ENCODE measurements at places on chromosomes 11 and 22.

GRCh38 chr11:20065406-20065805 is 94.9 kb downstream of the DBX1 start:
- DNase-seq, result no peak

GRCh38 chr11:2325719-2326118 is 23.9 kb downstream of the TSPAN32 start:
- DNase-seq, result no peak

DNA sequence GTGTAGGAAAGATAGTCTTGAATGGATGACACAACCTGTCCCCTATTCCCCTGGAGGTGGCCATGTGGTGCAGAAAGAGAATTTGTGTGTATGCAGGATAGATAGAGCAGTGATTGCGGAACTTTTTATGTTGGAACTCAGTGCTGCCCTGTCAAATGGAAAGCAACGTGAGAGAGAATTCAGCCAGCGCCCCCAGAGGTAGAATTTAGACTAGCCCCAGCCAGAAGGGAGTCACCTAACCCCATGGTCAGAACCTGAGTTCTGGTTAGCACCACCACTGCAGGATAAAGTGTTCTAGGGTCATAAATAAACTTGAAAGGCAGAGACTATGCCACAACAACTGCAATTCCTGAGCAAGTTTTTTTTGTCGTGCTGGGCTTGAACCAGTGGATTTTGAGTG is 152.9 kb upstream of the GRIA4 start:
- no peak for DNase-seq

- peak; percentile 86 for DNase-seq
Observed at GRCh38 chr11:28860893-28861292, 752.7 kb downstream of the METTL15 start.

GRCh38 chr11:65130631-65131416 is 3.5 kb downstream of the SYVN1 start:
- no peak for DNase-seq

Measured in renal cortical epithelial cell (primary cell).